AG08395 (cell line): ENCODE measurements at places on chromosomes 1 and 21.

GRCh38 chr1:72830606-72831390 is 548.5 kb upstream of the NEGR1 start:
- no peak for DNase-seq

- no peak for DNase-seq
These were observed 21.3 kb upstream of the CEP85 start for GRCh38 chr1:26212726-26213125.

DNA sequence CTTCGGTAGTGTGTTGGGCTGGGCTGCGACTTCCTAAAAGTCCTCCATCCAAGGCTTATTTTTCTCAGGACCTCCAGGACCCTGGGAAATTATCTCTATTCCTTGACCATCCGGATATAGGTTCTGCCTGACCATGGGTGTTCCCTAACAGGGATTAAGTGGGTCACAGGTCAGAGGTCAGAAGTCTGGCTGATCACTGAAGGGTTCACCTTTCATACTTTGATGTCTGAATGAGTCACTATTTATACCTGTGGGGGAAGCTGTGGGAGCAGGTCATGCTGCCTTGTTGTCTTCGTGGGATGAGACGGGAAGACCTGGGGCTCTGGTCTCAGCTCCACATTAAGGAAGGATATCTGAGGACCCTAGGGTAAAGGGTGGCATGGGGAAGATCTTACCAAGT is 65.0 kb upstream of the ETV3 start:
- no peak for DNase-seq

GRCh38 chr1:109630081-109630897 is 10.7 kb downstream of the AMPD2 start:
- no peak for DNase-seq

GRCh38 chr1:73842436-73842835 is 355.5 kb downstream of the LRRIQ3 start:
- no peak for DNase-seq

GRCh38 chr1:179747611-179748010 is 4.5 kb downstream of the FAM163A start:
- DNase-seq = no peak

DNA sequence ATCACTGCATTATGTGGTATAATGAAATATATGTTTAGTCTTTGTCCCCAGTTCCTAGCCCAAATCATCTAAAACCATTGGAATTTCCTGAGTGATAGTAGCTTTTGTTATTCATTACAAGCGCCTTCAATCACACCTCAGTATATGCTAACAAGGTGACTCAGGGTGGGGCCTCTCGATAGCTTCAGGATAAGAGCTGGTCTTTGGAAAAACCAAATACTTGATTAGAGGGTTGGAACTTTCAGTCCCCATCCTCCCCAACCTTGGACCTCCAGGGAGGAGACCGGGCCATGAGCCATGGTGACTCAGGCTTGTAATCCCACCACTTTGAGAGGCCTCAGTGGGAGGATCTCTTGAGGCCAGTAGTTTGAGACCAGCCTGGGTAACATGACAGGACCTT is 5.1 kb upstream of the BRDT start:
- DNase-seq = no peak

DNA sequence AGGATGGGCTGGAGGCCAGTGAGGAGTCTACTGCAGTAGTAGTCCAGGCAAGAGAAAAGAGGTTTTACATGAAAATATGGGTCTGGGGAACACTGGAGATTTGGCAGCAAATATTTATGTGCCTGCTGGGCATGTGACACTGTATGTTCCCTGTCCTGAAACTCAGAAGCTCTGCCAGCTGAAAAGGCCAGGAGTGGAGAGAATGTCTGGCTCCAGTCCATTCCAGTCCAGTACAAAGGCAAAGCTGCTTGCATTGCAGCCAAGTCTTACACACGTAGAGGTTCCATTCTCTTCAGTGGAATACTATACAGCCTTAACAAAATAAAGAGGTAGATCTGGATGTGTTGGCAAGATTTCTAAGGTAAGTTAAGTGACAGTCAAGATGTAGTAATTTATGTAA is 7.5 kb upstream of the YBX1 start:
- DNase-seq = no peak

GRCh38 chr1:160710517-160711252 is 937 bp downstream of the CD48 start:
- DNase-seq = no peak

DNA sequence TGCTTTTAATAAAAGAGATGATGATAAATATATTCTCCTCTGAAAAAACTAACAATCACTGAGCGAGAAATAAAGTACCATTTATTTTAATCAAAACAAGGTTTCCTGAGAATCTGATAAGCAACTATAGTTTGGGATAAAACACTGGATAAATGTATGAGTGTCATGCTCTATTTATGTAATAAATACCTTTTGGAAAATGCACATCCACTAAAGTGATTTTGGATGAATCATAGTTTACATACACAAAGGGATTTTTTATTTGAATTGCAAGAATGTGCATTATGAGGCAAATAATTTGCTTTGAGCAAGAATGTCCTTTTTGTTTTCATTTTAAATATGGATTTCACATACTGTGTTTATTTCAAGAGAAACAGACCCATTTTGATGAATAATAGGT is 1483.5 kb downstream of the MRPL39 start:
- no peak for DNase-seq

DNA sequence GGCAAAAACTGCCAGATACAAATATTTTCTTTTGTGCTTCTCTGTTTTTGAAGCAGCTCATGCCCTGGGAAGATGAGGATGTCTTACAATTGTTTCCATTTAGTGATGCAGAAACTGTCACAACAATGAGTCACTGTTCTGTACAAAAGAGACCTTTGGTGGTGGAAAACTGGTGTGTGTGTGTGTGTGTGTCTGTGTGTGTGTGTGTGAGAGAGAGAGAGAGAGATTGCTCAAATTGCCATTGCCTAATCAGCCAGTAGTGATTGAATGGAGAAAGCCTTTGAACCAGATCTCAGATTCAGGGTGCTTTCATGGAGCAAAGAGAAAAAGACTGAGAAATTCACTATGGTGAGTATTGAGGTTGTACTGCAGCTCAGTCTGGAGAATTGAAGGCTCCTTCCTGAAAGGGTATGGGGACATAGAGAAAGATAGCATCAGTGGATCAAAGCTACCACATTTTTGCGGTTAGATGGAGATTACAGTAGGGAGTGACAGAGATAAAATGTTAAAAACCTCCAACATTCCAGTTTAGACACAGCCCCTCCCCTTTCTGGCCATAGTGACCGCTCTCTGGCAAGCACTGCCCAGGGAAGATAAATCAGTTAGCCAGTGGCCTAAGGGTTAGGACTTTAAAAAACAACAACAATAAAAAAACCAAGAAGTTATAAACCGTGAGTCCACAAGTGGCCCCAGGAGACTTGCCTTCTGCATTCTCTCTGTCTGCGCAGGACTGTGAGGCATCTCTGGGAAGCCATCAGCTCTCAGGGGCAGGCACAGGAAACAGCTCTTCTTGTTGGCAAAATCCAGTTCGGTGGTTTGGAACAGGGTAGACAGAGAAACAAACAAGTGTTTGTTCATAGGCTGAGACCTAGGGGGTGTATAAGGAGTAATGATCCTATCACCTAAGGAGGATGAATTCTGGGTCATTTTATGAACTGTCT is 406.5 kb downstream of the DUSP10 start:
- DNase-seq = peak; percentile 89

DNA sequence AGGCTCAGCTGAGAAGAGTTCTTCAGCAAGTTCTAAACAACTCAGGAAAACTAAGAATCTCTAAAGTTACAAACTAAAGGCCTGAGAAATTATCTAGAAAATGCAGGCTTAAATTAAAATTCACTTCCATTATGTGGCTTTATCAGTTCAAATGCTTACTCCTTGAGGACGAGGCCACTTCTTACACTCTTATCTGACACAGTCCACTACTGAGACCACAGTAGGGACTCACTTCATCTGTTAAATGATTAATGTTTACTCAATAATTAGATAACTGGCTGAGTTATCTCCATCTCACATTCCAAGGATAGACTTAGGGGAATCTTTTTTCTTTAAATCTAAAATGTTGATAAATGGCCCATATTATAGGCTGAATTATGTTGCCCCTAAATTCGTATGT is 1.6 kb downstream of the C1orf141 start:
- no peak for DNase-seq

- DNase-seq = no peak
These were observed 51.2 kb downstream of the XKR8 start for GRCh38 chr1:28010969-28011368.
